CD8-positive, alpha-beta memory T cell (primary cell): ENCODE measurements at places on chromosomes 12 and 14. TPM values are rescaled to one million over a fixed set of nuclear protein-coding genes. Genes with fewer than 3 reads are reported as not detected.
A peak's percentile ranks its signal among the peaks of the same experiment; 100 is the strongest.

DNA sequence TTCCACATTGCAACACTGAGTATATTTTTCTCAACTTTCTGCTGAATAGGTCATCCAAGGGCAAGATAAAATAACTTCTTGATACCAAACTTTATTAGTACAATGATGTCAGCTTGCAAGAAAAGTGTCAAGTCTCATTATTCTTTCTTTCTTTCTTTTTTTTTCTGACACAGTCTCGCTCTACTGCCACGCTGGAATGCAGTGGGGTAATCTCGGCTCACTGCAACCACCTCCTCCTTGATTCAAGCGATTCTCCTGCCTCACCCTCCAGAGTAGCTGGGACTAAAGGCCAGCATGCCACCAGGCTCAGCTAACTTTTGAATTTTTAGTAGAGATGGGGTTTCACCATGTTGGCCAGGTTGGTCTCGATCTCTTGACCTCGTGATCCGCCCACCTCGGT is 523.4 kb downstream of the FSCB start:
- H3K4me3 ChIP-seq: no peak overlapping the region
- H3K27me3 ChIP-seq: no peaks in the 10 kb centered on the region
- H3K27ac ChIP-seq: no peak overlapping the region
- no peaks in the 10 kb centered on the region for H3K4me1 ChIP-seq
- DNase-seq: no peak

DNA sequence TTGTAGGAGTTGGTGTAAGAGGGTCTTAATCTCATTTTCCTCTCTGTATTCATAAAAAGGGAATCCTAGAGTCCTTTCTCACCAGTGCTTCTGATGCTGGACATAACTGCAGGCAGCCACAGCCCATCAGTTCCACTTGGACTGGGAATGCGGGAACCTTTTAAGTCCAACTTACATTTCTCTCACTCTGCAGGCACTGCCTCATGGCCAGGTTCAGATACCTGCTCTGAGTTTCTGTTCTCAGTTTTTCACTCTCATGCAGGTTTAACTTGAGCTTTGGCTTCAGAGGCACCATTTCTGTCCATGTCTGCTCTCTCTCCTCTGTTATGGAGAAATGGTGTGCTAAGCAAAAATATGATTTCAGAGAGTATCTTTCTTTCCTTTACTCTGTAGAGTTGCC is 4.2 kb downstream of the ACVR1B start:
- peaks cover 27% of the 10 kb centered on the region for H3K4me1 ChIP-seq
- no peaks in the 10 kb centered on the region for H3K36me3 ChIP-seq
- H3K27ac ChIP-seq: no peak overlapping the region
- no peaks in the 10 kb centered on the region for H3K27me3 ChIP-seq
- H3K4me3 ChIP-seq: no peak overlapping the region

- no peak overlapping the region for H3K4me3 ChIP-seq
- no peaks in the 10 kb centered on the region for H3K4me1 ChIP-seq
- no peak for DNase-seq
These were observed 73.4 kb upstream of the AVPR1A start for GRCh38 chr12:63224396-63224795.

- no peaks in the 10 kb centered on the region for H3K4me1 ChIP-seq
- H3K27ac ChIP-seq: no peak overlapping the region
- no peak for DNase-seq
These were observed 266.3 kb upstream of the DIO2 start for GRCh38 chr14:80477388-80478160.

GRCh38 chr12:1644534-1645438 is 15.8 kb downstream of the WNT5B start:
- no peaks in the 10 kb centered on the region for H3K36me3 ChIP-seq
- no peak overlapping the region for H3K4me3 ChIP-seq
- DNase-seq: no peak

- H3K4me3 ChIP-seq: no peak overlapping the region
- no peak overlapping the region for H3K27ac ChIP-seq
- H3K4me1 ChIP-seq: no peaks in the 10 kb centered on the region
- no peaks in the 10 kb centered on the region for H3K27me3 ChIP-seq
These were observed 143.1 kb downstream of the SYT10 start for GRCh38 chr12:33296529-33296928.

- H3K4me3 ChIP-seq: no peak overlapping the region
- H3K27ac ChIP-seq: no peak overlapping the region
- DNase-seq: no peak
- H3K27me3 ChIP-seq: no peaks in the 10 kb centered on the region
These were observed 25.7 kb upstream of the PLD4 start for GRCh38 chr14:104898870-104899510.

GRCh38 chr14:63933711-63934110 is 80.9 kb downstream of the SYNE2 start:
- DNase-seq: no peak
- no peak overlapping the region for H3K27ac ChIP-seq
- H3K4me1 ChIP-seq: peaks cover 43% of the 10 kb centered on the region
- H3K27me3 ChIP-seq: no peaks in the 10 kb centered on the region
- no peaks in the 10 kb centered on the region for H3K36me3 ChIP-seq

DNA sequence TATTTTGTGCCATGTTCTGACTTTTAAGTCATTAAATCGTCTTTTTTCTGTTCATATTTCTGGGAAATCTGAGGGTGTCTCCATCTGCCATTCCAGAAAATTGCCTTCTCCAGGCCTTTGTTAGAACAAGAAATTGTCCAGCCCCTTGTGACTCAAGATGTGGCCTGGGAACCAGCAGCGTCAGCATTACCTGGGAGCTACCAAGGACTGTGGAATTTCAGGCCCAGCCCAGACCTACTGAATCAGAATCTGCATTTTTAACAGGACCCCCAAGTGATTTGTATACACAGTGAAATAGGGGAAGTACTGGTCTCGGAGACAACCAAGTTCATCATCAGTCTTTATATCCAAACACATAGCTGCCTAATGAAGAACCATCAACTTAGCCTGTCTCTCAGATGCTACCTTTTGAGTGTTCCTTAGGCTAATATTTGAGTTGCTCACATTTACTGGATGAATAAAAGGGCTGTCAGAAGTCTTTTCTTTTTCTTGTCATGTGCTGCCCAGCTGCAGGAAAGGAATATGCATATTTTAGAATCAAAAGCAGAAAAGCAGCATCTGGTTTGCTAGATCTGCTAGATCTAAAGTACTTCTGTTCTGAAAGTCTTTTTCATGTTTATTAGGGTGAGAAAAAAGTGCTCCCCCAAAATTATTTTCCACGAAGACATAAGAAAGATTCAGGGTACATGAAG is 21.2 kb downstream of the GPHB5 start:
- no peaks in the 10 kb centered on the region for H3K36me3 ChIP-seq
- H3K27ac ChIP-seq: no peak overlapping the region
- H3K4me3 ChIP-seq: no peak overlapping the region
- no peaks in the 10 kb centered on the region for H3K4me1 ChIP-seq
- H3K27me3 ChIP-seq: no peaks in the 10 kb centered on the region

- H3K36me3 ChIP-seq: no peaks in the 10 kb centered on the region
- peaks cover 10% of the 10 kb centered on the region for H3K4me1 ChIP-seq
- H3K27me3 ChIP-seq: no peaks in the 10 kb centered on the region
- H3K4me3 ChIP-seq: peak overlapping the region; percentile 26
These were observed 41.4 kb upstream of the MANSC4 start for GRCh38 chr12:27821259-27821973.

GRCh38 chr12:106643000-106643399 is 60.2 kb downstream of the RFX4 start:
- no peaks in the 10 kb centered on the region for H3K4me1 ChIP-seq
- H3K27me3 ChIP-seq: no peaks in the 10 kb centered on the region
- H3K36me3 ChIP-seq: no peaks in the 10 kb centered on the region
- no peak overlapping the region for H3K4me3 ChIP-seq
- H3K27ac ChIP-seq: no peak overlapping the region

DNA sequence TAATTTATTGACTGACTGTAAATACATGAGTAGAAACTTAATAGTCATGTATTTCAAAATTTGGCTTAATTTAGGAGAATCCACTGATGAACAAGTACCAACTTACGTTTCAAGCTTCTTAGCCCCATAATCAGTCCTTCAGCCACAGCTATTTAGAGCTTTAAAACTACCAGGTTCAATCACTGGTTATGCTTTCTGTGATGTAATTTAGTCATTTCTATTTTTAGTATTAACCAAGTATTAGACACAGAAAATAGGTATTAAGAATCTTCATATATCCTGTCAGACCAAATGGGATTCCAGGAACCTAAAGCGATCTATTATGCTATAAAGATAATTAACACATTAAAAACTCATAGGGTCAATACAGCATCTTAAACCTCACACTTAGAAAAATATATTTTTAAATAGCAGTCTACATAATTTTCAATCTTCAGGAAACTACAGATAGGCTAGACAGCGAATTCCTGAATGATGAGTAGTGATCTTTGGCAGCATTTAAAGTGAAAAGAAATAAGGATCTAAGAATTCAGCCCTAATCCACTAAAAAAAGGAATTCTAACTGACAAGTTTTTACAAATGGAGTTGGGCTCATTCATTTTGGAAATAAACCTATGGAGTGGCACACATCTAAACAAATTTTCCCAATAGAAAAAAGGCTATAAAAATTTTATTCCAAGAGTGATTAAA is 51.5 kb downstream of the ZC3H14 start:
- no peaks in the 10 kb centered on the region for H3K4me1 ChIP-seq
- DNase-seq: no peak
- H3K4me3 ChIP-seq: no peak overlapping the region
- H3K27me3 ChIP-seq: no peaks in the 10 kb centered on the region
- H3K36me3 ChIP-seq: peaks cover 17% of the 10 kb centered on the region
- H3K27ac ChIP-seq: no peak overlapping the region

Gene KLHDC1
- total RNA-seq: 2.0 TPM

Gene PLCZ1
- total RNA-seq: not detected

Gene CCDC175
- total RNA-seq: not detected

Gene PROX2
- total RNA-seq: 0.24 TPM
